ENCODE measurements at places on chromosomes 4 and X.
A peak's percentile ranks its signal among the peaks of the same experiment; 100 is the strongest.

DNA sequence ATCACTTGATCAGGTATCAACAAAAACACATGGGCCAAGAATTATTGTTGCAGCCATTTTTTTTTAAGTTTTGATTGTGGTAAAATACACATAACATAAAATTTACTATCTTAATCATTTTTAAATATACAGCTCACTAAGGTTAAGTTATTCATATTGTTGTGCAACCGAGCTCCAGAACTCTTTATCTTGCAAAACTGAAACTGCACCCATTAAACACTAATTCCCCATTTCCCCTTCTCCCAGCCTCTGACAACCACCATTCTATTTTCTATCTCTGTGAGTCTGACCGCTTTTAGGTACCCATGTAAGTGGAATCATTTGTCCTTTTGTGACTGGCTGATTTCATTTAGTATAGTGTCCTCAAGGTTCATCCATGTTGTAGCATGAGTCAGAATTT, 126.2 kb upstream of the NDP start:
- DNase-seq = no peak

DNA sequence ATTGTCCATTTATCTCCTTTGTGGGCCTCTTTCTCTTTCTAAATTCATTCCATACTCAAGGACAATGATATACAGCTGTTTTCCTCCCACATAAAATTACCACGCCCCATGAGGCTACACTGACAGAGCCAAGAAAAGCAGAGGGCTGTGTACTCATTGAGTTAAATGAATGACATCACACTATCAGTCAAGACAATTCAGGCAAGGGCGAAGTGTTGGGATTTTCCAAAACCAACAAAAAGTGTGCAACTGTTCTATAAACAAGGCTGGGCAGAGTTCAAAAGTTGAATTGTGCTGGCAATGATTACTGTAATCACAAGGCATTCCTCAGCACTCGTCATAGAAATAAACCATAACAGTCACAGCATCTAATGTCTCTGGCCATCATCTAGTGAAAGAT, 799.6 kb upstream of the DIAPH2 start:
- DNase-seq = no peak

- no peak for DNase-seq
These were observed 12.3 kb downstream of the TBCK start for GRCh38 chr4:106303548-106304281.

DNA sequence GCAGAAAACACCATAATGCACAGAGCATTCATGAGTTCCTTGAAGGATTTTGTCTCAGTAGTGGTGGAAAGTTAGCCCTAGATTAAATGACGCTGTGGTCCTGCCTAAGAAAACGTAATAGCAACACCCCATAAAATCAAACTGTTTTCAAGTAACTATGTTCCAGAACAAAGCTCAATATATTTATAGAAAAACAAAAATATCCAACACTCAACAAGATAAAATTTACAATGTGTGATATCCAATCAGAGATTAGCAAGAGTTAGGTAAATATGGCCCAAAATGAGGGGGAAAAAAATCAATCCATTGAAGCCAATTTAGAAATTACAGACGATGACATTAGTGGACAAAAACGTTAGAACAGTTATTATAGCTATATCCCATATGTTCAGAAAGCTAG, 9.9 kb upstream of the GAB1 start:
- no peak for DNase-seq

DNA sequence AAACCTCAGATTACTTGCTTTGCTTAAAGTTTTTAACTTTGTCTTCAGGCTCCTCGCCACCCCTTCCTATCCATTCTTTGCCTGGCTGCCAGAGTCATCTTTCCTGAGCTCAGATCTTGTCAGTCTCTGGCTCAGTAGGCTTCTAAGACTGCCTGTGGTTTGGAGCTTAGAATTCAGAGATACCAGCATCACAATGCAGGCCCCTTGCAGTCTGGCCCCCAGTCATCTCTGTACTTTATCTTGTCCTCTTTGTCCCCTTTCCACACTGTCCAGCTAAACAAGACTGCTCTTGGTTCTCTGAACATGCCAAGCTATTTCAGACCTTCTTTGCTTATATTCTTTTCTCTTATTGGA, 3.0 kb downstream of the KIAA0232 start:
- no peak for DNase-seq

DNA sequence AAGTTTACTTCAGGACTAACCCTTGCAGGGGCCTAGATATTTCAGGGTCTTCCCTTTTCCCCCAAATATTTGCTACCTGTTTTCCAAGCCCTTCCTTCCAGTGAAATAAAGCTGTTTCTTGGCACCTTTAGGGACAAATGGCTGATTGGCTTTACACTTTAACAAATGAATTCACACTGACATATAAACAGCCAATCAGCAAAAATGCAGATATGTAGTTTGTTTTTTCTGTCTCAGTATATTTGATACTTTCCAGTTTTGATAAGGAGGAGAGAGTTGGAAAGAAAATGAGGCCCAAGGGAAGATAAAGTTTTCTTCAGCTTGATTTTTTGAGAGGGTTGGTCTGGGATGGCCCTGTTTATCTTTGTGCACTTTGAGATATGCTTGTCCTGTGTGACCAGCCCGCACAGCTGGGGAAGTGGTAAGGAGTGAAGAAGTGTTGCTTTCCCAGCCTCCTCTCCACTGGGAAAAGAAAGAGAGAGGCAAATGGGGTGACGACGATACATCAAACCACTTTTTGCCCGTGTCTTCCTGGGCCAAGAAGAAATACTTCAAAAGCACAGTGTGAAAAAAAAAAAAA, 67.5 kb downstream of the MGST2 start:
- no peak for DNase-seq

- DNase-seq = peak; percentile 66
These were observed 400.6 kb downstream of the IL15 start for GRCh38 chr4:142036795-142037583.

DNA sequence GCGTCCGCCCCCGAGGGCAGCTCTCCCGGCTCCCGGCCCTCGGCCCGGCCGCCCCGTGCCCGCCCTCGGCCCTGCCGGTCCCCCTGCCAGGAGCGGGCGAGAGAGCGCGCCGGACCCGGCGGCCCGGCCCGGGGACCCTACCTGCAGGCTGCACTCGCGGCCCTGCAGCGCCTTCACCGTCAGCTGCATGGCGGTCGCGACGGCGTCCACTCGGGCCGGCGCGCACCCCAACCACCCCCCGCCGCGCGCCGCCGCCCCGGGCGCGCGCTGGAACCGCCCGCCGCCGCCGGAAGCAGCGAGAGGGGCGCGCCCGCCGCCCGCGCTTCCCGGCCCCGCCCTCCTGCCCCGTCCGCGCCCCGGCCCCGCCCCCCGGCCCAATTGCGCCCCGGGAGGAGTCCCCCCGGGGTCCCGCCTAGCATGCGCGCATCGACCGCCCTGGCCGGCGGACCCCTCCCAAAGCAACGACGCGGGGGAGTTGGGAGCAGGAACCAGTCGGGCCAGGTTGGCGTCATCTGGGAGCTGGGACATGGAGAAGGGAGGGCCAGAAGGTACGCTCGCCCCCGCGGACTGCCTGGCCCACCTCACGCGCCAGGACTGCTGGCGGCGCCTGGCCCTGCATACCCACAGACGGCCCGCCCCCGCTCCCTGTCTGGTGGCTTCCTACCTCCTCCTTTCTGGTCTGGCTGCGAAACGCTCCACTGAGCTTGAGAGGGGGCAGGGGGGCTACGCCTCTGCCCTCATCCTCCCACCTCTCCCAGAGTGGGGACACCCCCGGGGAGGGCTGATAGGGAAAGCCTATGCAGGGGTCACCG, at the start of gene UBL4A:
Gene UBL4A, minus strand, starts transcription at position 220 of the 812 bp plus-strand sequence. Its CDS starts 31 bp downstream, at position 189.
- DNase-seq = no peak

GRCh38 chr4:172830295-172830764, 338.3 kb upstream of the GALNT7 start:
- peak; percentile 29 for DNase-seq

GRCh38 chrX:154739952-154740465, 10.9 kb downstream of the GAB3 start:
- DNase-seq = no peak

GRCh38 chrX:107348051-107348450, 101.4 kb upstream of the FRMPD3 start:
- DNase-seq = no peak

DNA sequence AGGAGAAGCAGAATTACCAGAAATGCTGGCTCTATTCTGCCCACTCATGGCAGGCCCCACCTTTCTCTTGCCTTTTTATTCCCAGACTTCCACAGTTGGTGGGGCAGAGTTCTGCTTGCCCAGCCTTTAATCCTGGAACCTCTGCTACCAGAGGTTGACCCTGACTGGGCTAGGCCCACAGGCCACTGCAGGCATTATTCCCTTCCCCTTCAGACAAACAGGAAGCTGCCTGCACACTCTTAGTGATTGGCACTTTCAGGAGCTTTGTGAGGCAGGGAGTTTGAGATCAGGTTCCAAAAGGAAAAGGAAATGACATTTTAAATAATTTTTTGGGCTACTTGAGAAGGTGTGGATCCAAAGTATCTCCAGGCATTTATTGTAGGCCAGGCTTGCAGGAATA, 18.8 kb downstream of the MSN start:
- no peak for DNase-seq

DNA sequence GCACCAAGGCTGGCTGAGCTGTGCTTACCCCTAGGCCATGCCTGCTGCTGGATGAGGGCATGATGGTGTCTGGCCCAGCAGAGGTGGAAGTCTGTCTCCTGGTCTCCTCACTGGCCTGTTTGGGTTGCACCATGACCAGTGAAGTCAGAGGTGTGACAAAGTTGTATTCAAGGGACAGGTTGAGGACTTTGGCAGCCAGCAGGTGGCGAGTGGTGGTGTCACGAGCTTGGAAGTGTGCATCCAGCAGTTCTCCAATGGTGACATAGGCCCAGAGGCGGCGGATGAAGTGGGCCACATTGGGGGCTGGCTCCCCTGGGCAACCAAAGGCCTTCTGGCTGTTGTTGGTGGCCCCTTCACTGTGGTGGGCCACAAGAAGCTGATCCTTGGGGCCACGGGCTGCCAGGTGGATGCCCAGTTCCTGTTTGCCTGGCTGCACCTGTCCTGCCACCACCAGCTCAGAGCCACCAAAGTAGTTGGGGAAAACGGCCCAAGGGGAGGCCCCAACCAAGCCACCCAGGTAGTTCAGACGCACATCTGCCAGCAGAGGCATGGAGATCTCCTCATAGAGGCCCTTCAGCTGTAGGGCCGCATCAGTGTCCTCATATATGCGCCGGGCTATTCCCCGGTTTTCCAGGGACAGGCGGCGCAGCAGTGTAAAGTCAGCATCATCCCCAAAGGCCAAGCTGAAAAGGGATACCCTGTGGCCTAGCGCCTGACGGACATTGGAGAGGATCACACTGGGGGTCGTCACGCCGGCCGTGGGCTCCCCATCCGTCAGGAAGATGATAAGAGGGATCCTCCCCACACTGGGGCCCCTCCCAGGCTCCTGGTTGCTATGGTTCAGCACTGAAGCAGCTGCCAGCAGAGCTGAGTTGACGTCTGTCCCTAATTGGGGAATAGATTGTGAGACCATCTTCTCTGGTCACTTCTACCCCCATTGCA, 39.7 kb downstream of the ITIH6 start:
- DNase-seq = no peak

DNA sequence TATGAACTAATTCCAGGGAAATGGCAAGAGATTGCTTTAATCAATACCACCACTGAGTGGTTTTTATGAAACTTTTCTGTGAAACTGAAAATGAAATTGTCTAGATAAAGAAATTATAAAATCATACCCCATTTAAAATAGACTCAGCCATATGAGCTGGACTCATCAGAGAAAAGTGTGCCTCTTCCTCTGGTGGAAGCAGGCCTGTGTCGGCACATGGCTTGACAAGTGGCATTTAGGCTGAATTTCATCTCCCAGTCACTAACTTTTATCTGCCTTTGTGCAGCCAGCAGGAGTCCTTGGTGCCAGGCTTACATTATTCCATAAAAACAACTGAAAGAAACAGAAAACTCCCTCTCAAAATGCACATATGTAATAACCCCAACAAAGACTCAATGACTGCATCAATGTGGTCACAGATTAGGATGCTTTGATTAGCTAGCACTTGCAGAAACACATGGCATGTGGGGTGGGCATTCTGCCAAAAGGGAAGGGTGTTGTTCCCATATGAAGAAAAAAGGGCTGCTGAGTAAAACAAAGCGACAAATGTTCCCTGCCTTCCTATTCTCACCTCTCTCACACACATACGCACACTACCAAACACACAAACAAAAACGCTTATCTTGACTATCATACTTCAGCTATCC, 232.3 kb downstream of the PABPC4L start:
- DNase-seq = peak; percentile 25

- DNase-seq = no peak
These were observed 26.7 kb upstream of the SLC10A7 start for GRCh38 chr4:146548443-146548842.

DNA sequence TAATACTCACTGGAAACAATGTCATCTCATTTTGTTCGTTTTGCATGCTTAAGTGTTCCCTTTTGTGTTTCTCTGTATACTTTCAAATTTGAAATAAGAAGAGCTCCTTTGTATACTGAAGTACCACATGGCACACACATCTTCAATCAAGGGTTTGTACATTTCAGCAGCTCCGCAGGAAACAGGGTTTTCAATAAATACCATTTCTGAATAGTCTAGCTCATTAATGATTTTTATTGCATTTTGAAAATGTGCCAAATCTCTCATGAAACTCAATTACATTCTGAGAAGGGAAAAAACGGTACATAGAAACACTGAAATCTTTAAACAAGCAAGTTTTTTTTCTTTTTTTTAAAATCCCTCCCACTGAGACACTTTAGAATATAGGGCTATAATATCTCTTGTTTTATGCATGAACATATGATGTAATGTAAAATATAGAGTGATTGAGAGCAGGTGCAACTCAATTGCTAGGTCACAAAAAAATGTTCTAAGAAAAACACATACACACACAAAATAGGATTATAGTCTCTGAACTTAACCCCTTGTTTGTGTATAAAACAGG, 914.2 kb upstream of the PCDH7 start:
- no peak for DNase-seq

- DNase-seq = no peak
These were observed 1.4 kb upstream of the SORCS2 start for GRCh38 chr4:7190691-7191545.

- DNase-seq = no peak
These were observed 6.5 kb upstream of the JAKMIP1 start for GRCh38 chr4:6206771-6207290.

DNA sequence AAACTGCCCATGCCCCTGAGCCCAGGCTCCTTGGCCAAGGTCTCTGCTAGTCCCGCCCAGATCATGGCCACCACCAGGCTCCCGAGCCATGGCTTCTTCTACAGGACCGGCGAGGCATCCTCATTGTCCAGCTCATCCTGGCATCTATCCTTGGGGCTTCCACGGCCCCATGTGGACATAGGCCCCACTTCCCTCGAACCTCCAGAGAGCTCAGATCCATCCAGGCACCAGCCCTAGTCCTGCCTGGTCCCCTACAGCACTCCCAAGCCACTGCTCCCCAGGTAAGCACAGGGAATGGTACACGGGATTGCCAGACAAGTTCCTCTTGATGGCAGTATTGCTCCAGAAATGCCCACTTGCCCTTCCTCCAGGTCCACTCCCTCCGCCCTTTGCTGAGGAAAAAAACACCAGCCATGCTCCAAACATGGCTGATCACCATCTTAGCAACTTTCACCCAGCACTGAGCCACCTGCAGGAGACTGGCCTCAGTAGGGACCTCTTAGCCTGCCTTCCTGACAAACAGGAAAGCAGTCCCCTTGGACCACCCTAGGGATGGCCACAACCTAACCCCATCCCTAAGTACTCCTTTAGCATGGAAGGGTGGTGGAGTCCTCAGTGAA, 272.1 kb upstream of the AGTR2 start:
- no peak for DNase-seq

- DNase-seq = no peak
These were observed 62.5 kb downstream of the MGST2 start for GRCh38 chr4:139728146-139728545.
